ENCODE measurements at places on chromosomes 11 and 22.
A peak's percentile ranks its signal among the peaks of the same experiment; 100 is the strongest.

DNA sequence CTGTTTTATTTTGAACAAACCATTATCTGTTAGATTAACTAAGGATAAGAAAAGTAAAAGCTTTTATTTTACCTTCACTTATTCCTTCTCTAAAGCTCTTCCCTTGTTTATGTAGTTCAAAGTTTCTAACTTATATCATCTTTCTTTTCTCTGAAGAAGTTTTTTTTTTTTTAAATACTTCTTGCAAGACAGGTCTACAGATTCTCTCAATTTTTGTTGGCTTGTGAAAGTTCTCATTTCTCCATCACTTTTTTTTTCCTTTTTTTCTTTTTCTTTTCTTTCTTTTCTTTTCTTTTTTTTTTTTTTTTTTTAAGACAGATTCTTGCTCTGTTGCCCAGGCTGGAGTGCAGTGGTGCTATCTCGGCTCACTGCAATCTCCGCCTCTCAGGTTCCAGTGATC is 4.7 kb upstream of the TREH start:
- DNase-seq = no peak

DNA sequence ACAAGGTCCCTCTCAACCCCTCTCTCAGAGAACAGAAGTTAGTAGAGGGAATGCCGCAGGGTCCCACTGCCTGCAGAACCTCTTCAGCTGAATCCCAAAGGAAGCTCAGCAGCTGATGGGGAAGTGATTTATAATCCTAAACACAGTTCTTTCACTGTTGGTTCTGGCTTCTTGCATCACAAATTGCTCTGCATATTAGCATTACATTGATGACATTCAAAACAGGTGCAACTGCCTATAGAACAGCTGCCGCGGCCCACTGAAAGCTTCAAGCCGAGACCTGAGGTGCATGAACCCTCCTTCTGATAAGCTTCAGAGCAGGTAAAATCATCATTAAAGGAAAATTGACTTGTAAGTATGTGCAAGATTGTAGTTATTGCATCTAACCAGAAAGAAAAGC is 75.2 kb upstream of the KIRREL3 start:
- no peak for DNase-seq

DNA sequence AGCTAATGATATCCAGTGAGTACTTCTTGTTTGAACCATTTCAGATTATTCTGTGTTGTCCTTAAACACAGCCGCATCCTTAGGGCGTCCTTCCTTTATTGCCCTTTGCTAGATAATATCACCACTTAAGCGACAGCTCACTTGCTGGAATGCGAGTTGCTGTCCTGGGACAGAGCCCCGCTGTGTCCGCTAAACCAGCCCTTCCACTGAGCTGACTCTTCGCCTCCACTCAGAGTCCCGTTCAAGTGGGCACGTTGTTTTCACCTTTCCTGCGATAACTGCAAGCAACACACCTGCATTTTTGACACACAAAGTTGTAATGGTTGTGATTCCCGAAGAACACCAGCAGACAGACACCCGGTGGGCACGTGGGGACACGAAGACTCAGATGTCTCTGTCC is 140.0 kb downstream of the TBC1D22A start:
- no peak for DNase-seq

- peak; percentile 21 for DNase-seq
These were observed 8.4 kb upstream of the CTR9 start for GRCh38 chr11:10742460-10743208.

GRCh38 chr11:28690746-28691145 is 582.6 kb downstream of the METTL15 start:
- DNase-seq = no peak

All from HFF-Myc (cell line).